Cortex of kidney (tissue), 1 donor: ENCODE measurements at places on chromosomes 13 and 19.

- no peak for DNase-seq
These were observed 5.6 kb upstream of the PRR36 start for GRCh38 chr19:7879836-7880235.

DNA sequence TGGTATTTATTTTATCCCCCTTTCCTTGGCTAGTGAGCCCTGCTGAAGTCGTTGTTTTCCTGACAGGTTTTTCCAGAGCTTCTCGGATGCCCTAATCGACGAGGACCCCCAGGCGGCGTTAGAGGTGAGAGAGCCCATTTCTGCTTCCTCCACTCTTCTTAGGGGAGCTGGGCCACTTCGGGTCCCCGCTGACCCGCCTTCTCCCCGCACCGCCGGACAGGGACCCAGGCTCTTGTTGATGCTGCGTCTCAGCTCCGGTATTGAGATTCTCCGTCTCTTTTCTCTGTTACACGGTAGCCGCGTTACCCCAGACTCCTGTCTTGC lies 306 bp downstream of the SUGT1 start:
- DNase-seq: no peak

- DNase-seq: no peak
These were observed 1.2 kb downstream of the ZSWIM9 start for GRCh38 chr19:48171710-48172109.

GRCh38 chr19:2034729-2035589 lies 16.1 kb downstream of the MKNK2 start:
- DNase-seq: no peak

DNA sequence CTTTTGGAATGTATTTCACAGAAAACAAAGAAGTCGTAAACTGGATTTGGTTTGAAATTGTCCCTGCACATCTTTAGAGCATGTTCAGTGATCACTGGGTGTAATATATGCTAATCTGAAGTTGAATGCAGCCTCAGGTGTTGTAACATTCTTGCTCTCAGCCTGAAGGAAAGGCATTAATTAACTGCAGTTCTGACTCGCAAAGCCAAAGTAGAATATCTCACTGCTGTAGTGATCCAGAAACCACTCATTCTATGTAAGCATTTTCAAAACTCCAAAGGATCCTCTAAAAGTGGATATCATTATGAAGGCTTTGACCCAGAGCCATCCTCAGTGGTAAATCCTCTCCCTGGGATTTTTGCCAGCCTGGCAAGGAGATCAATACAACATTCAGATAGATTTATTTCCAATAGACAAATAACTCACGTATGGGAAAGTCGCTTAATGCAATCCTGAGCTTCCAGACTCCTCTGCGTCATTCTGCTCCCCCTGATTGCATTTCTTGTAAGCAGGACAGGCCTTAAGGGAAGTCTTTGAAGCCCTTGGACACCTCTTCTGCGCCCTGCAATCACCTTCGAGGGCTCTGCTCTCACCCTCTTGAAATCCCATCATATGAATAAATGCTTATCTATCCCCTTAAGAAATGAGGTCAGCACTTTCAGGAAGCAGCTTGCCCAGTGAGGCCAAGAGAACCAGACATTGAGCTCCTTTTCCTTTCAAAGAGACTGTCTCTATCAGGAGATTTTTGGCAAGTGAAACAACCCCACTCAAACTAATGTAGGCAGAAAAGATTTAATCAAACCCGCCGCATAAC lies 301.7 kb upstream of the NBEA start:
- DNase-seq: no peak

GRCh38 chr13:79212064-79212619 lies 193.9 kb downstream of the RBM26 start:
- DNase-seq: no peak

GRCh38 chr19:35138305-35138892 lies at the start of gene FXYD1:
FXYD1 (plus strand) TSS chr19:35138824; CDS start chr19:35140080, 1,256 bp downstream.
- no peak for DNase-seq

DNA sequence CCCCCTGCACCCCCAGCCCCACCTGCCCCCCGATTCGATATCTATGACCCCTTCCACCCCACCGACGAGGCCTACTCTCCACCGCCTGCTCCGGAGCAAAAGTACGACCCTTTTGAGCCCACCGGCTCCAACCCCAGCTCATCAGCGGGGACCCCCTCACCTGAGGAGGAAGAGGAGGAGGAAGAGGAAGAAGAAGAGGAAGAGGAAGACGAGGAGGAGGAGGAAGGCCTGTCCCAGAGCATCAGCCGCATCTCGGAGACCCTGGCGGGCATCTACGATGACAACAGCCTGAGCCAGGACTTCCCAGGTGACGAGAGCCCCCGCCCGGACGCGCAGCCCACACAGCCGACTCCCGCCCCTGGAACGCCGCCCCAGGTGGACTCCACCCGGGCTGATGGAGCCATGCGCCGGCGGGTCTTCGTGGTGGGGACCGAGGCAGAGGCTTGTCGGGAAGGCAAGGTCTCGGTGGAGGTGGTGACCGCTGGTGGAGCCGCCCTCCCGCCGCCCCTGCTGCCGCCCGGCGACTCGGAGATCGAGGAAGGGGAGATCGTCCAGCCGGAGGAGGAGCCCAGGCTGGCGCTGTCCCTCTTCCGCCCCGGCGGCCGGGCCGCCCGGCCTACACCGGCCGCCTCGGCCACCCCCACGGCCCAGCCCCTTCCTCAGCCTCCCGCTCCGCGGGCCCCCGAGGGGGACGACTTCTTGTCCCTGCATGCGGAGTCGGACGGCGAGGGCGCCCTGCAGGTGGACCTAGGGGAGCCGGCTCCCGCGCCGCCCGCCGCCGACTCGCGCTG lies 9.2 kb downstream of the SCAF1 start:
- no peak for DNase-seq

GRCh38 chr13:19567820-19568534 lies 6.6 kb upstream of the TPTE2 start:
- no peak for DNase-seq

- no peak for DNase-seq
These were observed 64.8 kb downstream of the UNC13A start for GRCh38 chr19:17623224-17623935.

DNA sequence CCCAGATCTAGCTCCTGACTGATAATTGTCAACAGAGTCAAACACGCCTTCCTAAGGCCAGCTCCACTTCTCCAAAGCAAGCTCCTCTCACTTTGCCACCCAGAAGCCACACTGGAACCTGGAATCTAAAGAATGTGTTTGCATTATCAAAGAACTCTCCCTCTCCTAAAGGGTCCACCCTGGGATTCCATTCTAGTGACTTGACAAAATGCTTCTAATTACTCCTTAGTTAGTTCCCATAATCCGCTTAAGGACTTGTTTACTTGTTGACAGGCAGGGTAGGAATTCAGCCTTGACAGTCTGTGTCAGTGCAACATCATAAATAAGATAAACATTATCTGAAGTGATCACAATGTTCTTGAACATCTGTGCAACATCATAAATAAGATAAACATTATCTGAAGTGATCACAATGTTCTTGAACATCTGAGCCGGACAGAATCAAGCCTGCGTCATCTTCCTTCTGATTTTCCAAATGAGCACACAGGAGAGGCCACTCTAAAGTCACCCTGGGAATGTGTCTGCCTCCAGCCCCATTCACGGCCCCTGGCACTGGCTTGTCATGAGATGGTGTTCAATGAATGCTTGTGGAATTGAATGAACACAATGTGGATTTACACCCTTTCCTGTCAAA lies 512.1 kb downstream of the IRS2 start:
- DNase-seq: no peak

DNA sequence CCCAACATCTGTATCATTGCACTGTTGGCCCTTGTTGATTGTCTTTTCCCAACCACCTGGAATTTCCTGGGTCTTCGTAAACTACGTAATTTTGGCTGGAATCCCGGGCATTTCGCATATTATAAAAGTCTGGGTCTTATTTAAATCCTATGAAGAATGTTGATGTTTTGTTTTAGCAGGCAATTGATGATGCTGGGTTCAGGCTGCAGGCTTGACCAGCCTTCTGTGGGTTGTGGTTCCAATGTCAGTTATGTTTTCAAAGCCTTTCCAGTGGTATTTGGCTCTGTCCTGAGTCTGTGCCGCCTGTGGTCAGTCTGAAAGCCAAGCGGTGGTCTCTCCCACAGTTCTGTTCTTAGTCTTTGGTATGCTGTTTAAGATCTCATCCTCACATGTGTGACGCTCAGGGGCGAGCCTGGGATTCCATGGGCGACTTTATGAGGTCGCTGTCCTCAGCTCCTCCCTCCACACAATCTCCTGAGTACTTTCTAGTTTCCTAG lies 12.4 kb downstream of the SLC35E1 start:
- no peak for DNase-seq

GRCh38 chr13:18948664-18949488 lies 232.7 kb downstream of the TUBA3C start:
- no peak for DNase-seq

DNA sequence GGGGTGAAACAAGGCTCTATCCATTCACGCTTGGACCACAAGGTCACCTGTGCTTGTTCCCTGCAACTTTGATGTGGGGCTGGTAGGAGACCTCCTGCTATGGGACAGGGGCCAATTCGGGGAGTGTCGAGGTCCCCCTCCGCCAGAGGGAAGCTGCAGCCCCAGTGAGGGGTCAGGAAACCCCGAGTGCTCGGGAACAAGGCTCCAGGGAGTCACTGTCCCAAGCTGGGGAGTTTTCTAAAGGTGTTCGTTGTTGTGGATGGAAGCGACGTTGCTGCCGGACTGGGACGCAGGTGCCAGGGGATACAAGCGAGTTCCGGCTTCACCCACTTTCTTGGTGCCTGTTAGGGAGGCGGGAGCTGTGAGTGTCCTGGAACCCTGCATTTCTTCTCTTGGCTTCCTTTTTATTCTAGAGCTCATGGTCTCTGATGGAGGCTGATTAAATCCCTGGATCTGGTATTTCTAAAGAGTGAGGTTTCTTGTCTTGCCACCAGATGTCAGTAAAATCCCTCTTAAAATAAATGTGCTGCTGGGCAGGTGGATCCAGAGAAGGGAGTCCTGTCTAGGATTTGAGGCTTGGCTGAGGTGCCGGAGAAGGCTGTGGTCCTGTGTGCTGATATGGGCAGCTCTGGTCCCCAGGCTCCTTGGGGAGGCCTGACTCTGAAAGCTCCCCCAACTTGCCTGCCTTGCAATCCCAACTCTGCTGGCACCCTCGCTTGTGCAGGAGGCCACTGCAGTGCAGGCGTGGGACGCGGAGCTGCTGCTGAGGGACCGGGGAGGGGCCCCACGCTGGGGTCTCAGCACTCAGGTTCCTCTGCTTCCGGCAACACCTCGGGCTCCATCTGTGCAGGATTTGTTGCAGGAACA lies 153.9 kb downstream of the TEX29 start:
- DNase-seq: no peak

- no peak for DNase-seq
These were observed 86.3 kb upstream of the SLC15A1 start for GRCh38 chr13:98838776-98839175.

DNA sequence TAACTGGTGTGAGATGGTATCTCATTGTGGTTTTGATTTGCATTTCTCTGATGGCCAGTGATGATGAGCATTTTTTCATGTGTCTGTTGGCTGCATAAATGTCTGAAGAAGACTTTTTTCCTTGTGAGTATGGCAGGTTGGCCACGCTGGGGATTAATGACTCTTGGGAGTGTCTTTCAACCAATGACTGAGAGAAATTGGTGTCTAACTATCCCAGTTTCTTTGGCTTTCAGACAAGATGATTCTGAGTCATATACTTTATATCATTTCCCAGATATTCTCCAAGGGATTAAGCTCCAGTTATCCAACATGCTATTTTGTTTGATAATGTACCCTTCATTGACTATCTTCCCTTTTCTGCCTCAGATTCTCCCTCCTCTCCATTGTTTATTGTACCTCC lies 35.5 kb upstream of the CSNK1A1L start:
- DNase-seq: no peak

DNA sequence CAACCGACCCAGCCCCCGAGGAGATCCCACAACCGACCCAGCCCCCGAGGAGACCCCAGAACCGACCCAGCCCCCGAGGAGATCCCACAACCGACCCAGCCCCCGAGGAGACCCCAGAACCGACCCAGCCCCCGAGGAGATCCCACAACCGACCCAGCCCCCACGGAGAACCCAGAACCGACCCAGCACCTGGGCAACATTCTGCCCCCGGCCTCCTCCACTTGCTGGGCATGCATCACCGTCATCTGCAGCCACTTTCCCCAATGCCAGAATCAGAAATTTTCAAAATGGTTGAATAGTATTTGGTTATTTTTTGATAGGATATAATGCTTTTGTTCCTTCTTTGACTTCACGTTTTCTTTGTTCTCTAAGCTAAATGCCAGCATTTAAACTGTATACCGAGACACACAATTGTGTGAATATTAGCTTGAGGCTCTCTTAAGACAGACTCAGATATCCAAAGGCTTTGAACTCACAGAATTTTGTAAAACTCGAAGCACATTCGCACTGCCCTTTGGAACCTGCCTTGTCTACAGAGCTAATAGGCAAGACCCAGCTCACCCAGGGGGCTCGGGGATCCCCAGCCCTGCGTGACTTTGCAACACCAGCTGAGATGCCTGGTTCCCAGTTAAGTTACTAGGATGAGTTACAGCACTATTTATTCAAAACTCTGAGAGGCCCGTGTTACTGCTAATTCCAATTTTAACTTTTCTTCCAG lies 15.5 kb upstream of the RASA3 start:
- DNase-seq: no peak

- no peak for DNase-seq
These were observed 54.3 kb downstream of the GGACT start for GRCh38 chr13:100534147-100534843.

GRCh38 chr19:38718747-38719543 lies 25.3 kb downstream of the CAPN12 start:
- no peak for DNase-seq

DNA sequence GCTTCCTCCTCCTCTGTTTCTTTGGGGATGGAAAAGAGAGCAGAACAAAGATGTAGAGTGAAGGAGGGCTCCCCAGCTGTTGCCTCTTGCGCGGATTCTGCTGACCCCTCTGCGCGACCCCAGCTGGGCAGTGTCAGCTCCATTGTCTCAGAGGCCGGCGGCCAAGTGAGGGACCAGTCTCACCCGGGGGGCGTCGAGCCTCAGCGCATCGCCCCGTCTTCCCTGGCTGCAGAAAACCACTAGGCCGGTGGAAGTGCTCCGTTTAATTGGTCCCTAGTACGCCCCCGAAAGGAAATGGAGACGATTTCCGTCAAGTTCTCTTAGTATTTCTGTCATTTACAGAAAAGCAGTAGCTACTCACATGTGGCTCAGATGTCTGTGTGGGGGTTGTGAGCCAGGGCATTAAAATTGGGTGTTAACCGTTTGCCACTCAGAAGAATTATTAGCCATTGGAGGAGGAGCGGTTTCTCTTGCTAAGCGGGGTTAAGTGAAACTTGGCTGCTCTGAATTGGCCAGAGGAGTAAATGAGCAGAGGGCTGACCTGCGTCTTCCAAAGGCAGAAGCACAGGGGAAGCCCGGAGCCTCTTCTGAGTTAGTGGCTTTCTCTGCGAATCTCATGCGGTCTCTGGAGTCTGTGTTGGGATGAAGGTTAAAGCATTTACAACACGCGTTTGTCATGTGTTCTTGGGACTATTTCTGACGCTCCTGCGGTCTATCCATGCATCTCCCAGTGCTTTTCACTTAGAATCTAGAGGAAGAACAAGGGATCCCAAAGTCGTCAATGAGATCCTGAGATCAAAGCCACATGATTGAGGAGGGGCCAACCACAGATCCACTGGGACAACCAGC lies 132.8 kb upstream of the MYO16 start:
- no peak for DNase-seq
